ENCODE measurements at places on chromosomes 4 and X.

DNA sequence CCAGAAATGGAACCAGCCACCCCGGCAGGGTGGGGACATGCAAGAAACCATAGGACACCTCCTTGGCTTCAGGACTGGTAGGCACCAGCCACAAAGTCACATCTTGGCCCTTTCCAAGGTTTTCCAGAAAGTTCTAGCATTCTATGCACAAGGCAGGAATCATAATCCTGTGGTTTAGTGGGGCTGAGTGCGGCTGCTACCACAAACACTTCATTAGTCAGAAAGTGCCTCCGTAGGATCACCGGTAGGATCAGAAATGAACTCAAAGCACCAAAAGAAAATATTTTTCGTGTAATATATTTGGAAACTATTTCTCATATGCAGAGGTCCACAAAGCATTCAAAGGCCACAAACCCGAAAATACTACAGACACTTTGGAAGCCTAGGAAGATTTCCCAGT, 191.7 kb downstream of the PTTG2 start:
- DNase-seq: no peak

- DNase-seq: peak; percentile 72
Measured at GRCh38 chrX:53089224-53089842, 4.6 kb upstream of the KANTR start.

- DNase-seq: no peak
Measured at GRCh38 chr4:21628116-21628670, 320.4 kb downstream of the KCNIP4 start.

GRCh38 chr4:158965226-158965625, 137.7 kb upstream of the RAPGEF2 start:
- no peak for DNase-seq

GRCh38 chr4:14908635-14909034, 93.6 kb upstream of the CPEB2 start:
- DNase-seq: peak; percentile 57

DNA sequence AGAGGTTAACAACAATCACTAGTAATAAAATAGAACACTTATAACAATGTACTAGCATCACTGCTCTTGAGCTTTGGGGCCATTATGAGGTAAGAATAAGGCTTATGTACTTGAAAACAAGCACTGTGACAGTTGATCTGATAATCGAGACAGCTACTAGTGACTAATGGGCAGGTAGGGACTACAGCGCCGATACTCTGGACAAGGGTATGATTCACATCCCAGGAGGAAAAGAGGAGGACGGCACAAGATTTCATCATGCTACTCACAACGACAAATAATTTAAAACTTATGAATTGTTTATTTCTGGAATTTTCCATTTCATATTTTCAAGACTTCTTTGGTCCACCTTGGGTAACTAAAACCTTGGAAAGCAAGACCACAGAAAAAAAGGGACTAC, 62.3 kb downstream of the FAM184B start:
- DNase-seq: peak; percentile 42

GRCh38 chr4:184529283-184529682, 54.9 kb upstream of the IRF2 start:
- DNase-seq: peak; percentile 91

DNA sequence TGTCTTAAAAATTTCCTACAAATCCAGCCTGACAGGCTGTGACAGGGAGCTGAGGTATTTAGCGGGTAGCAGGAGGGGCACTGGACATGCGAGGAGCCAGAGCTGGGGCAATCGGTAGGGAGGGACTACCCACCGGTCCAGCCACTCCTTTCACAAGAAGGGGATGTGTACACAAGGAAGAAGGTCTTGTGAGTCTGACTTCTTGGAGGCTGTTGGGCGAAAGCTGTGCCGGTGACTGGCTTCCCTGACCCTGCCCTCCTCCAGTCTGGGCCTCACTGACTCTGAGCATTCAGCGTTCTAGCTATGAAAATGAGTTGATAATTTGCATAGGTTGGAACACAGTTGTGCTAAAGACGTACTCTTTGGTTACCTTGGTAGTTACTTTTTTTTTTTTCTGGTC, 12.7 kb upstream of the CXCL8 start:
- no peak for DNase-seq

GRCh38 chrX:152157042-152157441, 18.7 kb upstream of the MAGEA10 start:
- no peak for DNase-seq

DNA sequence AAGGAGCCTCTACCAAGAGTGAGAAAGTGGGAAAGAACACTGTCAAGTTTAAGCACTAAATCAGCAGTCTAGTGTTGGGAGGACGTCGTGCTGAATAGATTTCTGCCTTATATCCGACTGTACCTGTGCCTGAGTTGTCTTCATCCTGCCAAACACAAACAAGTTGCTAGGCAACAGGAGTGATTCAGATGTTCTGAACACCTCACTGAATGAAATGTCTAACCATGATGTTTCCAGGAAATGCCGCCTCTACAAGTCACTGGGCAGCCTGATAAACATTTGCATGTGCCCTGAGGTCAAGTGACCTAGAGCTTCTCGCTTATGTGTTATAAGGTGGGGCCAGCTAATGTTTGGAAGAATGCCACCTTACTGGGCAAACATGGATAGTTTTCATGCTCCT, 37.9 kb downstream of the SGMS2 start:
- peak; percentile 93 for DNase-seq

DNA sequence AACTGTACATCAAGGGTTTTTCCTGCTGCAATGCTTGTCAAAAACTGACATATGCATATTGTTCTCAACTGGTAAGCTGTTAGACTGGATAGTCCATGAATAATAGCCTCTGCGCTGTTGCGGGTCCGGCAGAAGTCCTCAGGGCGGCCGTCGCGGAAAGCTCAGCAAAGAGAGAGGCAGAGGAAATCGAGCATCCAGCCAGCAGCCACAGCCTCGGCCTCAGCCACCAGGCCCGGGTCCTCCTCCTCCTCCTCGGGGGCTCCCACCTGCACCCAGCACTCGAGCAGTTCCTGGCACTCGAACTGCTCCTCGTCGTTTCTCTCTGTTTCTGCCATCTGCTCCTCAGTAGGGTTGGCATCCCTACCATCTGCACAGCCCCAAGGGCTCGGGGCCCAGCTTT, 53.7 kb downstream of the UPRT start:
- DNase-seq: no peak

DNA sequence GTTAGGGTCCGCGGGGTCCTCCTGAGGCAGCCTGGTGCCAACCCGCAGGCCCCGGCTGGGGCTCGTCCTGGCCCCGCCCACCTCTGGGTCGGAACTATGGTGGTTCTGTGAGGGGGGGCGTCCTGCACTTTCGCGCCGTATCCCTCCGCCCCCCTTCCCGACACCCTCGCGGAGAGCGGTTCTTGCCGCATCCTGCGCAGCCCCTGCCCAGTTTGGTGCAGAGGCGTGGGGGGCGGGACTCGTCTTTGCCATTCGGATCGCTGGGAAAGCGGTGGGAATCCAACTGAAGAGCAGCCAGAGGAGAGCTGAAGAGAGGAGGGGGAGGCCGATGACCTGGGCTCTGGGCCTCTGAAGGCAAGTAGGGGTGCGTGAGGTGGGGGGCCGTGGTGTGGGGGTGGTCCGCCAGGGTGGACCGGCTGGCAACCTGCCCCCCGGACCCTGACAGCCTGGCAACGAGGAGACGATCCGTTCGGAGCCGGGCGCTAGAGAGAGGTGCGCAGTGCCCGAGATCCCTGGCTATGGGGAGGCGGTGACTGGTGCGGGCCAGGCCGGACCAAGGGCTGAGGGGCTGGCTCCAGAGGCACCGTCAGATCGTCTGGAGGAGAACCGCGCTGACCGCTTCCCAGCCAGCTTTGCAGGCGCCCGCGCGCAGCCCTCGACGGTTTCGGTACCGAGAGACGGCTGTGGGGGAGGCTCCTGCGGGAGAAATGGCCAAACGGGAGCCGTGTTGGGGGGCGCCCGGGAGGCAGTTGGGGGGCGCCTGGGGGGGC, at the start of gene GPRASP1:
Gene GPRASP1 (plus strand): TSS at position 242 of the 770 bp plus-strand sequence. CDS start 2,431 bp downstream, outside the sequence.
- DNase-seq: peak; percentile 52

GRCh38 chr4:35739308-35739707, 505.0 kb downstream of the ARAP2 start:
- no peak for DNase-seq

DNA sequence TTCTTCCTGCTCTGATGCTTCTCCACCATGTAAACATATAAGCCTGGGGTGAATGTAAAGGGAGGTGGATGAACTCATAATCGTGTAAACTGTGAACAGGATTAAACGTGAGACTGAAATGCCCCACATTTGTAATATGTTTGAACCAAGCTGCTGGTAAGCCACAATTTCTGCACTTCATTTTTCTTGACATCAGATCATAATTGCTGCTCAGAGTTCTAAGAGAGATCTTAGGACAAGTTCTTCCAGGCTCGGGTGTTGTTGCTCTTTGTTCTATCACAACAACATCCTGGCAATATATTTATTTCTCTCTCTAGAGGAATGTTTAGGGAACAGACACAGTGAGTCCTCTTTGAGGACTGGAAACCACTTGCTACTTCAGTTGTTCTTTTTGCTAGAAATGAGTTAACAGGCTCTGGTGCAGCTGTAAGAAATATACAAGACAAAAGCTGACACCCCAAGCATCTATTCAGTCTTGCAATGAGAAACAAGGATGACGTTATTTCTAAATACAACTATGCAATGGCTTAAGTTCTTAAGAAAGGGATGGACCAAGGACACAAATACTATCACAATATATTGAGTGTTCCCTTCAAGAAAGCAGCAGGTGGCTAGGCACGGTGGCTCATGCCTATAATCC, 59.6 kb downstream of the LNX1 start:
- DNase-seq: no peak

GRCh38 chr4:72641611-72642010, 72.6 kb upstream of the ADAMTS3 start:
- no peak for DNase-seq

GRCh38 chrX:130057209-130057608, 53.1 kb downstream of the ELF4 start:
- DNase-seq: no peak

DNA sequence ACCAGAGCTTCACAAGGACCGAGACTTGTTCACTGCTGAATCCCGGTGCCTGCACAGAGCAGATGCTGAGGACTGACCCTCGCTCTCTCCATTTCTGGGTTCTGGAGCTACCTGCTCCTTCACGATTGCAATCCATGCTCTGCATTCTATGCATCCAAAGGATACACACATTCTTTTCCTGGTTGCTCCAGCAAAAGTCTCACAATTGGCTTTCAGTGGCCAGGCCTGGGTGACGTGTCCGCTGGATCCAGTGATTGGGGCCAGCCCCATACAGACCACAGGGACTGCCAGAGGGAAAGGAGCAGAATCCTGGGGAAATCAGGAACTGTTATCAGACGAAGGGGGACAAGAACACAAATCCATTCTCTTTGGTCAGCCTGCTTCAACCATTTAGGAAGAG, 14.9 kb upstream of the CDKN2AIP start:
- no peak for DNase-seq

Measured in ELR (cell line).